Activated naive CD4-positive, alpha-beta T cell treated with anti-CD3 and anti-CD28 coated beads, Interleukin-2, amount 10 ng/mL, durations not matched to agents 7 days and 5 days (primary cell): ENCODE measurements at places on chromosomes 1 and 21.

DNA sequence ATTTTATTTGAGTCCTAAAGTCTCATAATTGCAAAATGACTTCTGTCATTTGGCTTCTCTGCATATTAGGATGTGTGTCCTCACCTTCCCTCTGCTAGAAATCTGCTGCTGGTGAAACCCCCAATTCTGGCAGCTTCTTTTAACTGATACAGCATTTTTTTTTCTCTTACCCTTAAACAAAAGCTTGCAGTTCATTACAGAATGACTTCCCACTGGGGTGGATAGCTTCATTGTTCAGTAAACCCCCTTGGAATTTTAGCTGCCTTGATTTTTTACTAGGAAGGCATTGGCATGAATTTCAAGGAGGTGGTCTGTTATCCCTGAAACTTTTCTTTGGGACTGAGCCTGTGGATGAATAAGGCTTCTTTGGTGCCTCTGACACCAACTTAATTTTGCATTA, 16.8 kb downstream of the TSEN15 start:
- peaks cover 28% of the 10 kb centered on the region for H3K36me3 ChIP-seq
- H3K4me3 ChIP-seq = no peak overlapping the region
- DNase-seq = no peak

DNA sequence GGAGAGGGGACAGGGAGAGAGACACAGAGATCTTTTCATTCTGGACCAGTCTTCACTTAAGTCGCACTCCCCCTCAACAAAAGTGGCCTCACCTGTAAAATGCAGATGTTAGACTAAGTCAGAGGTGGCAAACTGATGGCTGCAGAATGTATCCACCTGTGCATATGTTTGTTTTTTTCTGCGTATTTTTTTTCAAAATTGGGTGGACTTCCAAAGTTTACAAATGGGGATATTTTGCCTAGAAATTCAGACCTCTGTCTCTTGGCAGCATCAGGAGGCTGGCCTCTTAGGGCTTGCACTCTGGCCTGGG, 525.0 kb downstream of the MATN1 start:
- no peak overlapping the region for H3K27ac ChIP-seq
- no peak overlapping the region for H3K4me3 ChIP-seq
- H3K36me3 ChIP-seq = no peaks in the 10 kb centered on the region
- H3K4me1 ChIP-seq = no peaks in the 10 kb centered on the region
- DNase-seq = no peak

- H3K27me3 ChIP-seq = peaks cover 65% of the 10 kb centered on the region
- no peak overlapping the region for H3K4me3 ChIP-seq
- H3K4me1 ChIP-seq = peaks cover 7% of the 10 kb centered on the region
- DNase-seq = no peak
- no peak overlapping the region for H3K27ac ChIP-seq
Observed at GRCh38 chr1:31672986-31673385, 28.3 kb upstream of the PEF1 start.

- H3K27me3 ChIP-seq = no peaks in the 10 kb centered on the region
- H3K36me3 ChIP-seq = peaks cover 6% of the 10 kb centered on the region
- DNase-seq = no peak
- no peak overlapping the region for H3K4me3 ChIP-seq
- peaks cover 9% of the 10 kb centered on the region for H3K4me1 ChIP-seq
- H3K27ac ChIP-seq = peak overlapping the region; percentile 83
Observed at GRCh38 chr1:223832637-223832943, 13.2 kb downstream of the TP53BP2 start.

- no peak overlapping the region for H3K4me3 ChIP-seq
- peaks cover 58% of the 10 kb centered on the region for H3K36me3 ChIP-seq
- H3K27ac ChIP-seq = no peak overlapping the region
- DNase-seq = no peak
Observed at GRCh38 chr1:176164014-176164678, 42.9 kb downstream of the COP1 start.

DNA sequence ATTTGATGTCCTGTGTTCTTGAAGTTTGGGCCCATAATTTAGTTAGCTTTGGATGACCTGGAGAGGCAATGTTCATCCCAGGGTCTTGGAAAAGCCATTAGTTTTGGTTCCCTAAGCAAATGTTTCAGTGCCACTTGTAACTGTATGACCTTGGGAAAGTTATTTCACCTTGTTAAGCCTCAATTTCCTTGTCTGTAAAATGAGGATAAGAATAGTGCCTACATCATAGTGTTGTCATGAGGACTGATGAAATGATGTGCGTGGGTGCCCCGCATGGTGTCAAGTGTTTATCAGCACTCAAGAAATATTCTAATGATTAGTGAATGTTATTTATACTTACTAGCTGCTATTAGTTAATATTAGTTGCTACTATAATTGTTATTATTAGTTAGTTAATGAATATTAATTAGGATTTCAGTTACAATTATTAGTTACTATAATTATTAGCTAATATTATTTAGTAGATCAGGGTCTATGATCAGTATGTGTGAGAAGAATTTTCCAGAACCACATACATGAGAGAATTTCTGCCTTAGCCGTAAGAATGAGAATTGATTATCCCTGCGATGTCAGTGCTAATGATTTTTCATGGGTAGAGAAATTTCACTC, 1.9 kb downstream of the SH3BGR start:
- no peak overlapping the region for H3K4me3 ChIP-seq
- peaks cover 11% of the 10 kb centered on the region for H3K27me3 ChIP-seq
- no peaks in the 10 kb centered on the region for H3K36me3 ChIP-seq
- no peak overlapping the region for H3K27ac ChIP-seq
- no peaks in the 10 kb centered on the region for H3K4me1 ChIP-seq
- no peak for DNase-seq

- H3K4me1 ChIP-seq = no peaks in the 10 kb centered on the region
- H3K27ac ChIP-seq = no peak overlapping the region
- H3K36me3 ChIP-seq = peaks cover 37% of the 10 kb centered on the region
- no peak for DNase-seq
Observed at GRCh38 chr1:156546267-156546666, 26.1 kb downstream of the IQGAP3 start.

DNA sequence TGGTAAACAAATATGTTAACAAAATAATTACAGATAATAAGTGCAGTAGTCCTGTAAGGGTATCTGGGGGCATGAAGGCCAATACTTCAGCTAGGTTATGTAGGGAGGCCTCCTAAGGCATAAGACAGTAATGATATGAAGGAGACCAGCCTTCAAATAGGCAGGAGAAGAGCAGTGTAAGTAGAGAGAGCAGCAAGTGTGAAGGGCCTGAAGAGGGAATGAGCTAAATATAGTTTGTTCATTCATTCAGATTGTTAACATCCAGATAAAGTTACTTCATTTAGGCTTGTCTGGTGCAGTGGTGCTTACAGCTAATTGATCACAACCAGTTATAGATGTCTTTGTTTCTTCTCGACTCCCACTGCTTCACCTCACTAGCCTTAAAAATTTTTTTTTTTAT, 71.1 kb downstream of the EPB41 start:
- peaks cover 25% of the 10 kb centered on the region for H3K4me1 ChIP-seq
- H3K4me3 ChIP-seq = no peak overlapping the region
- H3K36me3 ChIP-seq = peaks cover 38% of the 10 kb centered on the region
- DNase-seq = no peak

DNA sequence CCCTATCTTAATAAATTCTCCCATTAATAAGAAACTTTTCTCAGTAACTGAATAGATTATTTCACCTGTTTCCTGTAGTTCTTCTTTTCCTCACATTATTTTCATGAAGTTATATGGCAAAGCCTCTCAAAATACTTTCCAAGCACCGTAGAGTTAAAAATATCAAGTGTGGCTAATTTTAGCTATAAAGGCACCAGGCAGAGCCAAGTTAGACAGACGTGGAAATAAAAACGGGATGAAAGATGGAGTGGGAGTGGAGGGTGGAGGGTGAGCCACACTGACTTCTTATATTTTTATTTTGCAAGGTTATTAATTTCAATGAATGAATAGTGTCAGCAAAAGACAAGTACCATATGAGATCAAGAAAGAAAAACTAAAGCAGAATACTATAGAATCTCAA, 71.7 kb downstream of the ENAH start:
- H3K27me3 ChIP-seq = peaks cover 24% of the 10 kb centered on the region
- H3K4me1 ChIP-seq = no peaks in the 10 kb centered on the region
- DNase-seq = no peak
- H3K27ac ChIP-seq = no peak overlapping the region

GRCh38 chr1:12316331-12316730, 86.5 kb downstream of the VPS13D start:
- H3K27ac ChIP-seq = no peak overlapping the region
- peaks cover 42% of the 10 kb centered on the region for H3K36me3 ChIP-seq
- no peaks in the 10 kb centered on the region for H3K27me3 ChIP-seq
- no peak for DNase-seq

DNA sequence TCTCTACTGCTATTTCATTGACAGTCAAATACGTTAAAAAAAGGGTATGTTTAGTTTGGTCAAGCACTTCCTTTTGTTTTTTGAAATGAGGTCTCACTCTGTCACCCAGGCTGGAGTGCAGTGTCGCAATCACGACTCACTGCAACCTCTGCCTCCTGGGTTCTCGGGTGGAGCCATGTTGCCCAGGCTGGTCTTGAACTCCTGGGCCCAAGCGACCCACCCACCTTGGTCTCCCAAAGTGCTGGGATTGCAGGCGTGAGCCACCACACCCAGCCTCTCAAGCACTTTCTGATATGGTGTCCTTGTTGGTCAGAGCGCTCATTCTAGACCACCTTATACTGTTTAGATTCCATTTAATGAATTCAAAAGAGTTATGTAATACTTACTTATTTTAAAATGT, 20.9 kb upstream of the RHBDL2 start:
- no peaks in the 10 kb centered on the region for H3K36me3 ChIP-seq
- no peak overlapping the region for H3K27ac ChIP-seq
- H3K4me1 ChIP-seq = peaks cover 12% of the 10 kb centered on the region
- H3K4me3 ChIP-seq = no peak overlapping the region
- H3K27me3 ChIP-seq = peaks cover 5% of the 10 kb centered on the region

DNA sequence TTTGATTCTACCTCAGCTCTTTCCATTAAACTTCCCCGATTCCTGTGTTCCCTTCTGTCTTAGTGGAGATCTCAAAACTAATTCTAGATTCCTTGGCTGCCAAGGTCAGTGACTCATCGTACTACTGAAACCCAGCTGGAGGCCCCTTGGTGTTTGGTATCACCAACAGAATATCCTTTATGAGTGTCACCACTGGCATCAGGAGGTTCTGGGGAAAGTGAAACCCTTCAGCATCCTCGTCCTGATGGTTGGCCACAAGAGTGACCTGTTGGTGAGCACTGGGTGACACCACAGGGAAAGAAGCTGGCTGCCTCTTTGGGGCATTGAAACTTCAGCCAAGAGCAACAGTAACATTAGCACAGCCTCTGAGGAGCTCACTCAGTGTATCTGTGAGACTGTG, 9.6 kb downstream of the RAB42 start:
- H3K4me3 ChIP-seq = no peak overlapping the region
- H3K4me1 ChIP-seq = peaks cover 6% of the 10 kb centered on the region
- H3K27me3 ChIP-seq = no peaks in the 10 kb centered on the region
- H3K27ac ChIP-seq = peak overlapping the region; percentile 19

- peaks cover 3% of the 10 kb centered on the region for H3K27me3 ChIP-seq
- H3K27ac ChIP-seq = no peak overlapping the region
Observed at GRCh38 chr1:41883507-41883906, 35.2 kb downstream of the HIVEP3 start.

- no peaks in the 10 kb centered on the region for H3K4me1 ChIP-seq
- H3K27me3 ChIP-seq = peaks cover 6% of the 10 kb centered on the region
- no peaks in the 10 kb centered on the region for H3K36me3 ChIP-seq
- DNase-seq = no peak
- H3K27ac ChIP-seq = no peak overlapping the region
- no peak overlapping the region for H3K4me3 ChIP-seq
Observed at GRCh38 chr1:199151634-199152425, 513.0 kb downstream of the PTPRC start.

DNA sequence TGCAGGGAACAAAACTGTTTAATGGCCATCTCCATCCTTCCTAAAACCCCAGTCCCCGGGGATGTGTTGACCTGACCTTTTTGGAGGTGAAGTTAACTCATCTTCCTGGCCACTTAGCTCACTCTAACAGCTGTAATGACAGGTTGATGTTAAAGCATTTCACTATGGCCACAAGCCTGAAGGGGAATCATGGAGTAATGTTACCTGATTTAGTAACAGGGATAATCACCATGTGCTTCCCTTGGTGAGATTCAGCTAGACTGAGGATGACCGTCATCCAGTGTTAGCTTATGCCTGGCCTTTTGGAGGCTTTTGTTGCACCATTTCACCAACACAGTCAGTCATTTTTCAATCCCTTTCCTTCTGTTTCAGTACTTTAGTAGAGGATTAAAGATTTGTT, 64.3 kb upstream of the RAVER2 start:
- no peaks in the 10 kb centered on the region for H3K27me3 ChIP-seq
- no peaks in the 10 kb centered on the region for H3K36me3 ChIP-seq
- H3K27ac ChIP-seq = no peak overlapping the region
- DNase-seq = no peak
- H3K4me3 ChIP-seq = no peak overlapping the region

DNA sequence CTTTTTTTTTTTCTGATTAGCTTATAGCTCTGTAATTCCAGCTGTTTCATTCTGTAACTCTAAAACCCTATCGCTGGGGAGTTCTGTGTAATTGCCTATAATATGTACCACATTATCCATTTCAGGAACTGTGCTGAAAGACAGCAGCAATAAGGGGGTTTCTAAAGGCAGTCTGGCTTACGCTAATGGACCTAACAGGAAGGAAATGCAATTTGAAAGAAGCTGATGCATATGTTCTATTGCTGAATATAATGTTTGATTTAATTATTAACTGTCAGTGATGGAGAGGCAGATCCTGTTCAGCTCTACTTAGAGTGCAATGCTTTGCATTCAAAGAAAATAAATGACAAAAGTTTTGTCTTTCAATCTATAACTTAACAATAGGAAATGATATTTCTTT, 209.4 kb upstream of the SNX7 start:
- no peak overlapping the region for H3K27ac ChIP-seq
- no peaks in the 10 kb centered on the region for H3K36me3 ChIP-seq
- no peaks in the 10 kb centered on the region for H3K4me1 ChIP-seq
- DNase-seq = no peak

DNA sequence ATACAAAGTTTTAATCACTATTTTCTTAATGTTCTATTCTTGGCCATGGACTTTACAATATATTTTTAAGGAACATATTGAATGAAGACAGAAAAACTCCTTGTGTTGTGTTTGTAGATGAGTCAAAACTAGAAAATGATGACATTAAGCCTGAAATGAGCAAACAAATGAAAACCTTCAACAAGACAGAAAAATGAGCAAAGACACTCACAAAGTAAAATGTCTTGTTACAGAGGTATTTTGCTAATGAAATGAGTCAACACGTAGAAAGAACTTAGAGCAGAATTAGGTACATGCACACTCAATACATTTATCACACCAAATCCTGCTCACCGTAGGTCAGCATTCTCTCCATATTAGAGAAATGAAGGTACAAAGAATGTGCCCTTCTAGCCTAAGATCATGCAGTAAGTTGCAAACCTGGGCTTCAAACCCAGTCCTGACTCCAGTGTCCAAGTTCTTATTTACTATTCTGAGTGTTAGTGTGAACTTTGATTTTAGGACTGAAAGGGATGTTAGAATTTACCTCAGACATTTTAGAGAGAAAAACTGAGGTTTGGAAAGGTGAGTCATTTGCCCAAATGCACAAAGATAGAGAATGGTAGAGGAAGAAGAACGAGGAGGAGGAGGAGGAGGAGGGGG, 133.9 kb upstream of the SGIP1 start:
- H3K27me3 ChIP-seq = no peaks in the 10 kb centered on the region
- H3K36me3 ChIP-seq = no peaks in the 10 kb centered on the region
- peaks cover 23% of the 10 kb centered on the region for H3K4me1 ChIP-seq
- no peak for DNase-seq
